Liver (tissue), 10 donors: ENCODE measurements at places on chromosomes 2 and 18. TPM values are rescaled to one million over a fixed set of nuclear protein-coding genes. Genes with fewer than 3 reads are reported as not detected.
A peak's percentile ranks its signal among the peaks of the same experiment; 100 is the strongest.

DNA sequence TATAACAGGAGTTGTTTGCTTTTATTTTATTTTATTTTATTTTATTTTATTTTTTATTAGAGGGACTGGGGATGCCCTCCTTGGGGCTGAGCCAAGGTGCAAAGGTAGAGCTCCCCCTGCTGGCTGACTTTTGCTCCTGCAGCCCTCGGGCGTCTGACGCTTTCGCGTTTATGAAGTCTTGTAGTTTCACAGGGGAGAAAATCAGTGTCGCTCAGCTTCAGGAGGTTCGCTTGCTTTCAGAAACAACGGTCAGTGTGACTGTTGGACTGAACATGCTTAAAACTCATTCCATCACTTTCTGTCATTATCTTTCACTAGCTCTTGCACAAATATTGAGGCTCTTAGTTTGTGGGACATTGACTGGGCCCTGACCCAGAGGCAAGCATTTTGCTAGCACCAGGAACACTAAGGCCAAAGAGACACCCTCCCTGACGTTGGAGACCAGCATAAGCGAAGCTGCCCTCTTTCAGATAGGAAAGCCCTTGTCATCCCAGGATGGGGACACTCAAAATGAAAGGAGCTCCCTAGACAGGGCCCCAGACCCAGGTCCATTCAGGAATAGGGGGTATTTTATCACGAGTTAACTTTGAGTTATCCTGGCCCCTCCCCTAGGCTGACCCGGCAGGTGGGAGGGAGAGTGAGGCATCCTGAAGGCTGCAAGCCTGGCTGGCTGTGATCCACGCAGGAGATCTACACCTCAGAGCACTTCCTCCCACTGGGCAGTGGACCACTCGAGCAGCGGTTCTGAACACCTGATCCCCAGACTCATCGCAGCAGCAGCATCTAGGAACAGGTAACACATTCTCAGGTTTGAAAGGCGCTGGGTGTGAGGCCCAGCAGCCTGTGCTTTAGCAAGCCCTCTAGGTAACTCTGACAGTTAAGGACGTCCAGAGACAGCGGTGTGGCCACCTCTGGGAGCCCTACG is 34.4 kb downstream of the LGALSL start:
- DNase-seq: peak; percentile 78

GRCh38 chr2:138183705-138184104 is 219.4 kb downstream of the HNMT start:
- no peak for DNase-seq

- no peak for DNase-seq
Measured at GRCh38 chr2:191629001-191629453, 48.9 kb upstream of the NABP1 start.

GRCh38 chr18:76686737-76687231 is 135.6 kb upstream of the ZNF236 start:
- DNase-seq: no peak

DNA sequence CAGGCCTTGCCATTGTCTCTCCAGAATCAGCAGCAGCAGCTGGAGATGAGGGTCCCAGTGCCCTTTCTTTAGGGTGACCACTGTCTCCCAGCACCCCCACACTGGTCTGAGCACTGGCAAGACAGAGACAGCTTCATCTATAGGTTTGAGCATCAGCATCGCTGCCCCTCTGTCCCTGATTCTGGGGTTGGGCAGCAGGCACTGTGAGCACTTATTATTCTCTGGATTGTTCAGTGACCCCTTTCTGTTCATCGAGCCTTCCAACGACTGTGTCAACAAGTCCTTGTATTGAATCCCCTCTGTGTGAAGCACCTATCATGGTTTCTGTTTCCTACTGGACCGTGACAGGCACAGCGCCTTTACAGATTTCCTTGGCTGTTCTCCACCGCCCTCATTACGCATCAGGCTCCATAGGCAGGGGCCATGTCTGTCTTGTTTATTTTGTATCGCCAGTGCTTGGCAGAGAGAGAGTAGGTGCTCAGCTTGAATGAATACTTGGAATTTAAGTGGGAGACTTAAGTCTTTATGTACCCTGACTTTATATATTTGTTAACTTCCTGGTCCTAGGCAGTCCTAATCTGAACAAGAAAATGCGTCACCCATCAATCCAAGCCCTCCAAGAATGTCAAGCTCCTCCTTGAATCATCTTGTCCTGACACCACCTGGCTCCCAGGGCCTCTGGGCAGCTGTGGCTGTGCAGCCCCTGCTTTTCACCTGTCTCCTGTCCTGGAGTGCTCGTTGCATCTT is 11.4 kb downstream of the MALL start:
- peak; percentile 10 for DNase-seq

DNA sequence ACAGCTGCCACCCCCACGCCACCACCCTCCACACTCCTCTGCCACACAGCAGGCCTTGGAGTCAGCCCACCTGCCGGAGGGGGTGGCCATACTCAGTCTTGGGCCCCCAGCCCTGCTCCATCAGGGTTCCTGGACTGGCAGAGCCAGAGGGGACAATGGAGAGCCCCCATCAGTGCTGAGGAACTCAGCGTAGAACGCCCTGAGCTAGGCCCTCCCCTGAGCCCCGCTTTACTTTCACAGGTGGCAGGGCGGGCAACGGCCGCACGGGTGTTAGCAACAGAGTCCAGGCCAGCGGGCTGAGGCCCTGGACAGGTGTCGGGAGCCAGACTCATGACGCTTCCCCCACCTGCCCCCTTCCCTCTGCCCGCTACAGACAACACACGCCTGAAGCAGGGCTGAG is 47.1 kb downstream of the FOSL2 start:
- DNase-seq: no peak

DNA sequence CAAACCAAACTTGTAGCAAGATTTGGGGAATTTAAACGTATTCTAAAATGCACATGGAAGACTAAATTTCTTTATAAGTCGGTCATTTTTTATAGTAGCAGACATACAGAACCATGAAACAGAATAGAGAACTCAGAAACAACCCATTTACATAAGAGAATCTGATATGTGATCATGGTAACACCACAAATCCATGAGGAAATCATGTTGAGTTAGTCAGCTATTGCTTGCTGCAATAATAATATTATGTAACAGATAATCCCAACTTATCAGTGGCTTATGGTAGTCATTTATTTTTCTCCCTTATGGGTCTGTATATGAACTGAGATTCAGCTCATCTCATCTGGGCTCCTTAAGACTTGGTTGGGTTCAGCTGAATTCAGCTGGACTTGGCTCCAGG is 103.4 kb upstream of the SERTAD2 start:
- DNase-seq: no peak

- DNase-seq: no peak
Measured at GRCh38 chr2:179951680-179952079, 55.4 kb downstream of the CWC22 start.

GRCh38 chr2:179898873-179899272 is 37.5 kb upstream of the ZNF385B start:
- peak; percentile 41 for DNase-seq

DNA sequence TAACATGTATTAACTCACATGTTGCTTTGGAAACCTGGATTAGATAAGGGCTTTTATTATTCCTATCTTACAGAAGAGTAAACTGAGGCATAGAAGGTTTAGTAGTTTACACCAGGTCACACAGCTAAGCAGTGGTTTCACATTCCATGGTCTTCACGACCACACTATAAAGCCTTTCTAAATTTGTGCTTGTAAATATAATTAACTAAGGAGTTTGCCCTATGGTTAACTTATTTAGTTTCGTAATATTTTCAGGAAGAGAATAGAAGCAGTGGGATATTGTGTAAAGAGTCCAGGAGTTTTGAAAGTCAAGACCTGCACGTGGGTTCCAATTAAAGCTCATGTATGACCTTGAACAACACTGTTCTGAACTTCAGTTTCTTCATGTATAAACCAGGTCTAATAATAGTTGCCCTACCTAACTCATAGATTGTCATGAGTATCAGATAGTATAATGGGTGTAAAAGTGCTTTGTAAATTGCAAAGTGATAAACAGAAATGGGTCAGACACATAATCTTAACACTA is 19.5 kb upstream of the SOS1 start:
- DNase-seq: no peak

DNA sequence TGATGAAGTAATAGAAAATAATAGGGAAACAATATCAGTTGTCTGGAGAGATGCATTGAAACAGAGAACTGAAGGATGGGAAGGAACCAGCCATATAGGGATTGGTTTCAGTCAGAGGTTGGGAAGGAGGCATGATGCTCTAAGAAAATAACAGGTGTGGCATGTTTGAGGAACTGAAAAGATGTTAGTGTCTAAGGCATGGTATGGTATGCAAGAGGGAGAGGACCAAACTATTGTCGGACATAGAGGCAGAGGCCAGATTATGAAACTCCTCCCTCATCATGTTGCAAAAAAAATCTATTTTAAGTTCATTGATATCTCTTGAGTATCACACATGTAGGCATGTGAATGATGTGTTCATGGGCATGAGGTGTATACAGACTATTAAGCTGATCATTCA is 48.9 kb upstream of the EMILIN2 start:
- DNase-seq: no peak

DNA sequence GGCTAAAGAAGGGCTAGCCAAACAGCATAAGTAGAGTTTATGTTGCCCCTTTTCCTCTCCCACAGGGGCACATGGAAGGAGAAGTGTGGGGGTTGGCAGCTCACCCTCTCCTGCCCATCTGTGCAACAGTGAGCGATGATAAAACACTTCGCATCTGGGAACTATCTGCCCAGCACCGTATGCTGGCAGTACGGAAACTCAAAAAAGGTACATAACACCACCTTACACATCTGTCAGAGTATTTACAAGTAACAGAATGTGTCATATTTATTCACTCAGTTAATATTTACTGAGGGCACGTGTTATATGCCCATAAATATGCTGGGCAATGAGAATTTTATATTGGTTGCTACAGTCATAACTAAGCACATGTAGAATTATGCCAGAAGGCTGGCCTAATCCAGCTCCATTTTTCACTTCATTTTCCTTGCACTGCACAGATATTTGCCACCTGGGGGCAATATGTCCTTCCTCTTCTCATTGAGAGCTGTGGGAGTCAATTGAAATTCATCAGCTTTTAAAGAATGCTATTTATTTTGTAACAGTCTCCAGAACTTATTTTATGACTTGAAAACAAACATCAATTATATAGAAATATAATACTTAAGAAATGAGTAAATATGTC is 150.6 kb downstream of the RTN4 start:
- no peak for DNase-seq

GRCh38 chr18:27181726-27182125 is 3.4 kb downstream of the CHST9 start:
- DNase-seq: no peak

GRCh38 chr18:31061945-31062344 is 19.4 kb upstream of the DSC3 start:
- no peak for DNase-seq

DNA sequence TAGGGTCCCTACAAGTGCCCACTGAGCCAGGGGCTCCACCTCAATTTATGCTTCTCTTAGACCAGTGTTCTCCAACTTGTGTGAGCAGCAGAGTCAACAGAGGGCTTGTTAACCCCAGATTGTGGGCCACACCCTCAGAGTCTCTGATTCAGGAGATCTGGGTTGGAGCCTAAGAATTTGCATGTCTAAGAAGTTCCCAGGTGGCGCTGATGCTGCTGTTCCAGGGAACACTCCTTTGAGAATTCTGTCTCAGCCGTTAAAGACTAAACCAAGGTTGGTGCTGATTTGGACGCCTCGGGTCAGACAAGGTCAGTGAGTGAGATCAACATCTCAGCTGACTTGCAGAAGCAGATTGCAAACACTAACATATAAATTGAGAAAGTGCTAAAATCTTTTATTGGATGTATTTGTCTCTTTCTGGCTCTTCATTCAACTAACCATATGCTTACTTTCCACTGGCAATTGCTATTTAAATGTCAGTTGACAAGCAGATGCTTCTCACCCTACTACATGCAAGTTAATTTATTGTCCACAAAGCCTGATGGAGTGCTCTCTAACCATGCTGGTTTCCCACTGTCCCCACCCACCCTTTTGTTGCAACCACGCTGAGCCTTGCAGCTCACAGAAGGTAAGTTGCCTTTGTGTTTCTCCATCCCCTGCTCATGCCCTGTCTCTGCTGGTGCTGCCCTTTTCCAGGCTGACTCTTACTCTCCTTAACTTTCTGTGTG is 31.5 kb downstream of the LYPD1 start:
- DNase-seq: no peak

- DNase-seq: no peak
Measured at GRCh38 chr2:7812231-7812995, 869.4 kb upstream of the ID2 start.

SP110 gene
- 15.4 TPM for polyA plus RNA-seq

MC2R gene
- not detected for polyA plus RNA-seq

LRRTM1 gene
- polyA plus RNA-seq: not detected

RND3 gene
- 15.1 TPM for polyA plus RNA-seq

BMP10 gene
- 10.0 TPM for polyA plus RNA-seq

CHRND gene
- not detected for polyA plus RNA-seq

LCT gene
- polyA plus RNA-seq: not detected

CAVIN2 gene
- polyA plus RNA-seq: 13.9 TPM

RUFY4 gene
- not detected for polyA plus RNA-seq

NETO1 gene
- polyA plus RNA-seq: not detected

GATA6 gene
- 1.8 TPM for polyA plus RNA-seq
